ENCODE measurements at places on chromosomes 2 and 18. TPM values are rescaled to one million over a fixed set of nuclear protein-coding genes. Genes with fewer than 3 reads are reported as not detected.

Gene UNC80
- total RNA-seq: not detected

Gene IL36G
- total RNA-seq: not detected

Gene ERBB4
- 1.4 TPM for total RNA-seq

DNA sequence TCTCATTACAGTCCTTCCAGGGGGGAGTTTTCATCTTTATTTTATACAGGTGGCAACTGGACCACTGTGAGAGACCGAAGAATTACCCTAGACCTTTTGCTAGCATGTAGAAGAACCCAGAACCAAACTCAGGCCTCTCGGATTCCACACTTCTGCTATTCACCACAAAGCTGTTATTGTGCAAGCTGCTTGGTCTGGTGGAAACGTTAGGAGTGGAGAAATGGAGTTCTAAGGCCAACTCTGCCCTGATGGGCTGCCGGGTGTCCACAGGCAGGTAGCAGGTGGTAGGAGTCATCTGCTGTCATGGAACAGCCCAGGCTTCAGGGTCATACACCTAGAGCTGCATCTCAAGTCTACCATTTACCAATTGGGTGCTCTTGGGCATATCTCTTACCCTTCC, 218.8 kb downstream of the BCL11A start:
- DNase-seq: no peak

GRCh38 chr2:20604401-20604911, 46.4 kb downstream of the HS1BP3 start:
- no peak for DNase-seq

DNA sequence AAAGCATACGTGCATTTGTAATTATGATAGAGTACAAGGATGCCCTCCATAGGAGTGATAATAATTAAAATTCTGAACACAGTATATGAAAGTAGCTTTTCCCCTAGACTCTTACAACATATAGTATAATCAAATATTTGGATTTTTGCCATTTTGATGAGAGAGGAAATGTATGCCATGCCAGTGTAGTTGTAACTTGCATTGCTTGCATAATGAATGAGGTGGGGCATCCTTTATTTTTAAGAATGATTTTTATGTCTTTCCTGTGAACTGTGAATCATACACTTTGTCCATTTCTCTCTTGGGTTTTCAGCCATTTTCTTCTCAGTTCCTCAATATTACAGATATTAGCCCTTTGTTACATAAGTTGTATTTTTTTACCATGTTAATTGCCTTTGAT, 197.5 kb downstream of the SCG2 start:
- no peak for DNase-seq

Gene CFC1
- not detected for total RNA-seq

Gene COBLL1
- 28.8 TPM for total RNA-seq

GRCh38 chr2:218895326-218895725, 14.7 kb downstream of the WNT10A start:
- no peak for DNase-seq

GRCh38 chr2:28063492-28063962, 173.0 kb downstream of the BABAM2 start:
- DNase-seq: no peak

DNA sequence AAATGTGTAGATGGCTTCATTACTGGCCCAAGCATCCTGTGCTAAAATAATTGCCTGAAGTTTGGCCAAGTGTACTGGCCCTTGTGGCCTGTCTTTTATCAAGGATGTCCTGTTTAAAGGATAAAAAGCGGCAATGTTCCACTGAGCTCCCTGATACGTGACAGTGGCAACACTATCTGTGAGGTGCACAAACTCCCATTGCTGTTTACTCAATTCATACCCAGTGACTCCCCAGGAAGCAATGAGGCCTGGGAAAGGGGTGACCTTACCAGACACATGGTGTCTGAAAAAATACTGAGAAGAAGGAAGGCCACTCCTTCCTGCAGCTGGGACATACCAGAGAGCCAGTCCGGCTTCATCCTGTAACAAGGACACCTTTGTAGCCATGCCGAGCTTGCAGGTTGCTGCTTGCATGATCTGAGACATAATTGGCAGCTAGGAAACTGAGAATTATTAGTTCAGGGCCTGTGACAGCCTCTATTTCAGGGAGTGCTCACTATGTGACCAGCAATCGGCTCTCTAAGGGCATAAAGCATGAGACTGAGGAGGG, 198.5 kb upstream of the LRATD1 start:
- DNase-seq: no peak

Gene CRACDL
- total RNA-seq: 0.29 TPM

GRCh38 chr2:160660741-160661140, 167.1 kb upstream of the RBMS1 start:
- DNase-seq: no peak

DNA sequence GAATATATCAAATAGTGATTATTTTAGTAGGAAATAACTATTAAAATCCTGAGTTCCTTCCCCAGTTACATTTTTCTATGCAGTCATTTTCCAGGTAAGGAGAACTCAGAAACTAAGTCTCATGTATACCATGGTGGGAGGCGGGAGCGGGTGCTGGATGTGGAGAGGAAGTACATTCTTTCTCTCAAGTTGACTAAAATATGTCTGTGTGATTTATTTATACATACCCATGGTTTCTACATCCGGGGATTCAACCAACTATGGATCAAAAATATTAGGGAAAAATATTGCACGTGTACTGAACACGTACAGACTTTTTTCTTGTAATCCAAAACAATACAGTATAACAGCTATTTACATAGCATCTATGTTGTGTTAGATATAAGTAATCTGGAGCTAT, 6.8 kb downstream of the ZCCHC2 start:
- DNase-seq: no peak

- DNase-seq: no peak
These were observed 1.3 kb upstream of the BZW1 start for GRCh38 chr2:200810252-200810997.

Gene FASTKD2
- 56.3 TPM for total RNA-seq

- DNase-seq: no peak
These were observed 676 bp downstream of the ACTR2 start for GRCh38 chr2:65228263-65228750.

DNA sequence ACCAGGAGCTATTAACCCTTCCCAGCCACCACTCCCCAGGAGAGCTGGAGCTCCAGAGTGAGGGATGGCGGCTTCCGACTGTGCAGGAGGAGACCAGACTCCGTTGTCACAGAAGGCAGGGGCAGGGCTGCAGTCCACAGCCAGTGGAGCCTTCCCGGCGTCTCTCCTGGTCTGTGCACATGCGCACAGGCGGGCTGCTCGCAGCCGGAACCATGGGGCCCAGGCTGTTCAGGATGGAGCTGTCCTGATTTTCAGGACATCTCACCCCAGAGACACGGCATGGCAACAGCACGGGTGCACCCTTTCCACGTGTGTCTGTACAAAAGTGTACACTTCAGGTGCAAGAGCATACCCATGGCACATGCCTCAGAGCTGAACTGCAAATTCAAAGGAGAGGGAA, 28.9 kb downstream of the EIPR1 start:
- no peak for DNase-seq

Gene INHA
- total RNA-seq: 0.17 TPM

Gene FRZB
- total RNA-seq: 0.07 TPM

- no peak for DNase-seq
These were observed 6.5 kb downstream of the MAP4K4 start for GRCh38 chr2:101704046-101704466.

- no peak for DNase-seq
These were observed 27.6 kb upstream of the SSB start for GRCh38 chr2:169771021-169771420.

Gene MAB21L4
- 0.81 TPM for total RNA-seq

- DNase-seq: no peak
These were observed 1118.7 kb downstream of the SUCLG1 start for GRCh38 chr2:83340424-83340823.

GRCh38 chr2:63840081-63840784, 1.5 kb upstream of the UGP2 start:
- DNase-seq: no peak

DNA sequence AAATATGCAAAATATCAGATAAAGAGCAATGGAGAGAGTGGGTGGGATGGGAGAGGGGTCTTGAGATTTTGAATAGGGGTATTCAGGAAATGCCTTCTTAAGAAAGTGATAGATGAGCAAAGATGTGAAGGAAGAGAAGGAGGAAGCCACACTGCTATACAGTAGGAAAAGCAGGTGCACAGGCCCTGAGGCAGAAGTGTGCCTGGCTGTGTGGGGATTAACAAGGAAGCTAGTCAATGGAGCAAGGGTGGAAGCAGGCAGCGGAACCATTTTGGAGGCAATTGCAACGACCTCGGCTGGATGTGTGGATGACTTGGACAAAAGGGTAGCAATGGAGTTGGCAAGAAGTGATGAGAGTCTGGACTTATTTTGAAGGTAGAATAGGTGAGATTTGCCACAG, 11.0 kb upstream of the CNGA3 start:
- no peak for DNase-seq

DNA sequence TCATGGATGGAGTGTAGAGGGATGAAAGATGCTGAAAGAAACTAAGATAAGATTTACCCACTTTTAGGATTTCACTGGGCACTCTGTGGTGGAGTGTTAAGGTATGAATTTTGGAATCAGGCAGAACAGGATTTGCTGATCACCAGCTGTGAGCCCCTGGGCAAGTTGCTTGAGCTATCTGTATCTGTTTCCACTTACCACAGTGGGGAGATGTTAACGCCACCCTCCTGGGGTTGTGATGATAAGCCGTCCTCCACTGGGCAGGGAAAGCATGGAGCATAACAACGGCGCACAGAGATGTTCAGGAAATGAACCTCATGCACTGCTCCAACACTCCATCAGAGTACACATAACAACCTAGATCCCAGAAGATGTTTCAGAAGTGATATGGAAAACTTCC, 160.6 kb downstream of the MTCL1 start:
- no peak for DNase-seq

Gene RAX
- total RNA-seq: not detected

- peak; percentile 73 for DNase-seq
These were observed 217.1 kb downstream of the PTPRM start for GRCh38 chr18:7784171-7784570.

DNA sequence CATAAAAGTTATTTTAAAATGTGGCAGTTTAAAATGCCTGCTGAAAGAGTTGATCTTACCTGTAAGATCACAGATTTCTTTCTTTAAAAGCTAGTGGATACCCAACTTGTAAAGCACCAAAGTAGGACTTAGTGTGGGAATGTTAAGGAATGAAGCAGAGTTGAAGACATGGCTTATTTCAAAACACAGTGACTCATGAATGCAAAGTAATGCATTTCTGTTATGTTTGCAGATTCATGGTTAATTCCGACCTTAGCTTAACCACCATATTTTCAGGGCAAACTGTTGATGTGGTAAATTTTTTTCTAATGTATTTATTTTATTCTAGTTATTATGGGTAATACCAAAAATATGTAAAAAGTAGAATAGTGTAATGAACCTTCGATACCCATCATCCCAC, 206.8 kb upstream of the FOSL2 start:
- DNase-seq: no peak

DNA sequence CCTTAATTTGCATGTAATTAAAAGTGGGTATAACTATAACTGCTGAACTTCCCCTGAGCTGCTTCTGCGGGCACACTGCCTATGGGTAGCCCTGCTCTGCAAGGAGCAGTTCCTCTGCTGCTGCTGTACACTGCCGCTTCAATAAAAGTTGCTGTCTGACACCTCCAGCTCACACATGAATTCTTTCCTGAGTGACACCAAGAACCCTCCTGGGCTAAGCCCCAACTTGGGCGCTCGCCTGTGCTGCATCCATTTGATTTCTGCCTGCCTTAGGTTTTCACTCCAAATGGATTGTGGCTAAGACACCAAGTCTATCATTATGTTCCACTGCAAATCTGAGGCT, 215.7 kb downstream of the ANAPC1 start:
- DNase-seq: no peak

GRCh38 chr2:186426153-186427016, 59.7 kb upstream of the ZC3H15 start:
- no peak for DNase-seq

DNA sequence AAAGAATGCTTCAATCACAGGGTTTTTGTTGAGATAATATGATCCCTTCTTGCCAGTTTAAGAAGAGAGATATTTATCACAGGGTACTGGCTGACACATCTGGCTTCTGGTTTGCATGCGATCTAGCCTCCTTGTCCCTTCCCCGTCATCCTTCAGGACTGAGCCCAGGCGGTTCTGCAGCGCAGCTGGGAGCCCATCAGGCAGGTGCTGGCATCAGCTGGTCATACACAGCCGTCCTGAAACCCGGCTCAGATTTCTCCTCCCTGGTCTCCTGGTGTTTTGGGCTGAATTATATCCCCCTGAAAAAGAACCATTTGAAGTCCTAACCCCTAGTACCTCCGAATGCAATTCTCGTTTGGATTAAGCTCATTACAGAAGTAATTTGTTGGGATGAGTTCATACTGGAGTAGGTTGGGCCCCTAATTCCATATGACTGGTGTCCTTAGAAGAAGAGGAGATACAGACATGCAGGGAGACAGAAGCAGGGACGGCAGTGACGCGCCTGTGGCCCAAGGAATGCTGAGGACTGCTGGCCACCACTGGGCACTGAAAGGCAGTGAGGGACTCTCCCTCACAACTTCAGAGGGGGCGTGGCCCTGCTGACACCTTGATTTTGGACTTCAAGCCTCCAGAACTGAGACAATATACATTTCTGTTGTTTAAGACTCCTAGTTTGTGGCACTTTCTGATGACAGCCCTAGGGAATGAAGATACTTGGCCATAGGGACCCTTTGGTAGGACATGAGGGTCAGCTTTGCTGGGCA, 83.9 kb upstream of the ODC1 start:
- no peak for DNase-seq

DNA sequence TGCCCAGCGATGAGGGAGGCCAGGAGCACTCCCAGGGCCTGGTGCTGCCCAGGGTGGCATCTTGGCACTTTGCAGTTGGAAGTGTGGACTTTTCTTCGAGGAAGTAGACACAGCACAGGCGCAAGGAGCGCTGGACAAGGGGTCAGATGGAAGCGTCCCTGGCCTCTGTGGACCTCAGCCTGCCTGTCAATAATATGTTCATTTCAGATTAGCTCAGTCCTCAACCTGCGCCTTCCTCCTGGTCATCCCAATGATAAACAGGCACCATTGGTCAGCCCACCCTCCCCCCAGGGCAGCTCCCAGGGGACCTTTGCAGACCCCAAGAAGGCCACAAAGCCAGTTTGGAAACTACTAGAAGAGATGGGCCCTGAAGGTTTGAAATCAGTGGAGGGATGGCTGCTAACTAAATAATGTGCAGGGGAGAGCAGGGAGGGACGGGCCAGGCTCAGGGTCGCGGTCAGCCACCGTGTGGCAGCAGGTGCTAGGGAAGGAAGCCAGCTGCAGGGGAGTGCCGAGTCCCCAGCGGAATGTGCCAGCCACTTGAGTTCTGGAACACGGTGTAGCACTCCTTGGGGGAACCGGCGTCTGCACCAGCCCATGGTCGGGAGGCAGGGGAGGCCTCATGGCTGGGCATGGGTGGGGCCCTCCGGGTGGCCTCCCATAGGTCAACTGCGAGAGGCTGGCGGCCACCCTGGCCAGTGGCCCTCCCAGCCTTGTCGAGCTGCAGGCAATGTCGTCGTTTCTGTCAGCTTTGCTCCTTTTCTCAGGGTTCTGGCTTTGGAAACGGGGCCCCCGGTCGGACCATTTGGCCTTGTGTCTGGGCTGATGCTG, 59.9 kb downstream of the ADI1 start:
- DNase-seq: no peak
